ENCODE measurements at places on chromosomes 7 and 10. TPM values are rescaled to one million over a fixed set of nuclear protein-coding genes. Genes with fewer than 3 reads are reported as not detected.

DNA sequence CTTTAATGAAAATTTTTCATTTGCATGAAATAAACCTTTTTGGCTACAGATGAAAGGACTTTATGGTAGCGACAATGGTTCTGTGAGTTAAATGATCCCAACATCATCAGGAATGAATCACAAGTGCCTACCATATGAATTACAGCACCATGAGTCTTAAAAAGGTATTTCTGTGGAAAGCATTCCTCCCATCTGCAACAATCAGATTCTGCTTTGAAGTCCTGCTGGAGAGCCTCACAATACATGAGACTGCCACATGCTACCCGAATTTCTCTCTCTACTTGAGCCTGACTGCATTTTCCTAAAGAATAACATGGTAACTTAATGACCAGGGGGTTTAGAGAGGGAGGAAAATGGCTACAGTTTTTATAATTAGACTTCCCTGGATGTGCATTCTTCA lies 190.3 kb downstream of the TWIST1 start:
- DNase-seq: no peak

GRCh38 chr10:29702273-29703164 lies 67.7 kb upstream of the SVIL start:
- no peak for DNase-seq

GRCh38 chr10:93566435-93567276 lies at the start of gene FFAR4:
Gene FFAR4 (plus strand): TSS chr10:93566665. CDS start chr10:93566721, 56 bp downstream.
- DNase-seq: peak; percentile 34

GRCh38 chr7:26467104-26467503 lies 175.4 kb downstream of the SNX10 start:
- no peak for DNase-seq

DNA sequence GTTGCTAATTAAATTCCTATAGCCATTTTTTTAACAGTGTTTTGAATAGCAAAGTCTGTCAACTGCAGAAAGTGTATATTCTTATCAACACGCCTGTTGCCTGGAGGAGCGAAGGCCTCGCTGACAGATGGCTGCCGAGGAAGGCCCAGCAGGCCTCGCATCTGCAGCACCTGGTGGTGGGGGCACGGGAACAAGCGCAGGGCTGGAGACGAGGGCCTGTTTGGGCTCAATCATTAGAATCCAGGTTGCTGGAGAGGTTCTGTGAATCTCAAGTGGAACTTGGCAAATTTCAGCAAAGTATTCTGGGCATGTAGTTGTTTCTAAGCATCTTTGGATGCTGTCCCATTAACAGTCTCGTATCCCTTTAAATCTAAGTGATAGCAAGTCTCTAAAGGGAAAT lies 66.1 kb upstream of the FAM204A start:
- no peak for DNase-seq

- DNase-seq: no peak
Measured at GRCh38 chr7:127460077-127460476, 67.6 kb upstream of the ZNF800 start.

GRCh38 chr10:52951824-52952223 lies 179.2 kb upstream of the MBL2 start:
- DNase-seq: peak; percentile 8

GRCh38 chr10:113007821-113008220 lies 57.8 kb downstream of the TCF7L2 start:
- no peak for DNase-seq

DNA sequence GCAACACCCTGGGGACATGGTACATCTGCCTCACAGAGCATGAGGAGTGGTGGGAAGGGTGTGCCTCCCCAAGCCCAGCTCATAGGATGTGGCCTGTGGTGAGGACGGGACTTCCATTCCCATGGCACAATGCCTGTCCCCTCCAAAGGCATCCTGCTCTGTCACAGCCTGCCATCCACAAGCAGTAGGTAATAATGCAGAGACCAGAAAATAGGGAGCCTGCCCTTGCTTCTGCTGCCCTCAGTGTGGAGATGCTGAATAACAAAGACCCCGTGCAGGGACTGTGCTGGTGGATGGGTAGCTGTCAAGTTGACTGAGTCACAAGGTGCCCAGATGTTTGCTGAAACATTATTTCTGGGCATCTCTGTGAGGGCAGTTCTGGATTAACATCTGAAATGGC lies 199.9 kb upstream of the GRB10 start:
- DNase-seq: no peak

- no peak for DNase-seq
Measured at GRCh38 chr10:3397231-3397630, 224.6 kb upstream of the PITRM1 start.

GRCh38 chr7:10646194-10646593 lies 327.5 kb upstream of the PHF14 start:
- no peak for DNase-seq

GDF2 gene
- not detected for total RNA-seq

THSD7A gene
- not detected for total RNA-seq

SPDYE6 gene
- total RNA-seq: not detected

WEE2 gene
- total RNA-seq: not detected

RTKN2 gene
- 2.7 TPM for total RNA-seq

RNF32 gene
- 1.0 TPM for total RNA-seq

PLAU gene
- total RNA-seq: 328 TPM

ZP3 gene
- 12.3 TPM for total RNA-seq

MALRD1 gene
- not detected for total RNA-seq

CCSER2 gene
- 115 TPM for total RNA-seq

PON1 gene
- not detected for total RNA-seq

ADCY1 gene
- 8.4 TPM for total RNA-seq
